ENCODE measurements at places on chromosomes 4 and X.

GRCh38 chrX:15834827-15835595, 19.6 kb downstream of the AP1S2 start:
- no peak for DNase-seq

- no peak for DNase-seq
Observed at GRCh38 chr4:118351851-118352827, 664 bp downstream of the PRSS12 start.

- no peak for DNase-seq
Observed at GRCh38 chr4:164169591-164169990, 584.3 kb upstream of the SMIM31 start.

DNA sequence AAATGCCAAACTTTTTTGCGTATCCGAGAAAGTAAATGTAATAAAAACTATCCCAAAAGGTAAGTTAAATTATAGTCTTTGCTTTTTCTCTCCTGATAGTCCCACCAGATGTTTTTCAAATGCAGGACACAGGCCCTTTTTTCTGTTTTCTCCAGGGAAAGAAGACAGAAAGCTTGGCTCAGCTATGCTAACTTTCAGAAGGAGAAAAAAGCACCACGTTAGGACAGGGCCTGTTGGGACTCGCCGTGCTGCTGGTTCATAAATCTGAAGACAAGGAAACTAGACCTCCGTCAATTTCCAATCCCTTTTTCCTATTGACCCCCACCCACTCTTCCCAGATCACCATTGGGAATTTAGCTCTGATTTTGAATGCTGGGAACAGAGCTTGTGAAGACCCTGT, 220.9 kb upstream of the SFRP2 start:
- DNase-seq: no peak

DNA sequence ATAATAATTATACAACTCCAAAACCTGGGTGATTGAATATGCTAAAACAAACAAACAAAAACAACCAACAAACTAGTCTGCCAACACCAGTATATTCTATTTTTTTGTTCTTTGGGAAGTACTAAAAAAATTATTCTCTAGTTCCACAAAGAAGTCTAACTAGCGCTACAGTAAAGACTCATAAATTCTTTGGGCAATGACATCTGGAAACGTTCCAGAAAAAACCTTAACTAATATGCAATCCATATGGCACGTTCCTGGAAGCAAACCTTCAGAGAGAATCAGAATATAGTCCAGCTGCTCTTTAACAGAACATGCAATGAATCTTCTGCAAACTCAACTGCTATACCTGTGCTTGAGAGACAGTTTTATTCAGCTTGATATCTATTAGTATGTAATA, 500.1 kb downstream of the TRAM1L1 start:
- no peak for DNase-seq
